ENCODE measurements at places on chromosomes 1 and 21. TPM values are rescaled to one million over a fixed set of nuclear protein-coding genes. Genes with fewer than 3 reads are reported as not detected.

Gene TDRD10
- not detected for polyA plus RNA-seq

Gene TMCO1
- 116 TPM for polyA plus RNA-seq

Gene FH
- polyA plus RNA-seq = 114 TPM

Gene SPRR1A
- polyA plus RNA-seq = not detected

Gene HHIPL2
- 1.3 TPM for polyA plus RNA-seq

Gene ZNF593OS
- not detected for polyA plus RNA-seq

Gene KCNA2
- polyA plus RNA-seq = 3.4 TPM

Gene PBX1
- polyA plus RNA-seq = 48.1 TPM

Gene RPTN
- not detected for polyA plus RNA-seq

Gene INSRR
- polyA plus RNA-seq = 3.0 TPM

Gene KIF2C
- polyA plus RNA-seq = 1.5 TPM

Gene LAMB3
- polyA plus RNA-seq = 5.8 TPM
